ENCODE measurements at places on chromosomes 4 and X.

DNA sequence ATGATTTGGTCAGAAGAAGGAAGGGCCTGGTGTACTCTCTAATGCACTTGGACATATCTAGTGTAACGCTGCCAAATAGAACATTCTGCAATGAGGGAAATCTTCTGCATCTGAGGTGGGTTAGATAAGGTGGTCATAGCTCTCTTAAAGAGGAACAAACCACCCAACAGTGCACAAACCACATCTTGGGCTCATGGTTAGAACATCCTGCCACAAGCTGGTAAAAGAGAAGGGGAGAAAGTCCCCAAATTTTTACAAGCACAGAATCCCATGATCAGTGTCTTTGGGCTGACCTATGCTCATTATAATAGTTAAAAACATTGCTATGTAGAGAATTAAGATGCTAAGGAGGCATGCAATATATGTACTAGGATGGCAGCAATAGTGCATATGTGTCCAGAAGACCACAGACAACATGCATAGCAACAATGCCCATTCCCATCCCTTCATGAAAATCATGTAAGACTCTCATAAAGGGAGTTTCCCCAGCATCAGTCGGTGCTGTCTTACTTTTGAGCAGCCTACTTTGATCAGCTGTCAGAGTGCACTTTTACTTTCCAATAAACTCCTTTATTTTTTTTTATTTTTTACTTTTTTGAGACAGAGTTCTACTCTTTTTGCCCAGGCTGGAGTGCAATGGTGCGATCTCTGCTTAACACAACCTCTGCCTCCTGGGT is 99.7 kb upstream of the SLC7A11 start:
- no peak for DNase-seq

DNA sequence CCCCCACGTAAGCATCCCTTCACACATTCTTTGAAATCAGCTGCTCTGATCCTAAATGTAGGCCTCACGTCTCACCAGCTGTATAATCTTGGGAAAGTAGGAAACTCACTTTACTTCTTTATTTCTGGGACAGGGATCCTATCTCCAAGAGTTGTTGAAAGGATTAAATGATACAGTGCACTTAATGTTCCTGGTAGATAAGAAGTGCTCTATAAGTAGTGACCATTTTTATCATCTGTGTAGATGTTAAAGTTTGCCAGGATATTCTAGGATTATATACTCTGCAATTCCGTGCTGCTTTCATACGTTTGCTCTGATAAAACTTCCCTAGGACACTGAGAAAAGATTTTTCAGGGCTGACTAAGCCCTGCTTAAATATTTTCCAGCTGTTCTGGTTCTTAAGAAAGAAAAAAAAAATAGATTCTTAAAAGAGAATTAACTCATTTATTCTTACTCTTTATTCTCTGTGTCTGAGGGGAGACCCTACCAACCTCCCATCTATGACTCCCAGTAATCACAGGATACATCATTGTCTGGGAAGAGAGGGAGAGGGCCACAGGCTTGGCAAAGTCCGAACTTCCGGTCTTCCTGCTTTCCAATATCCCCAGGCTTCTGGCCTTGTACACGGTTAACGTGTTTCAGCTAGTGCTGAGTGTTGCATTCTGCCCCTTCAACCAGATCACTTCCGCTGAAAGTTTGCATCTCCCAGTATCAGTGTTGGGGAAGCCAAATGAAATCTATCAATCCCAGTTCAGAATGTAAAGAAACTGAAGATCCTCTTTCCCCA is 269.2 kb downstream of the TRIML1 start:
- no peak for DNase-seq

DNA sequence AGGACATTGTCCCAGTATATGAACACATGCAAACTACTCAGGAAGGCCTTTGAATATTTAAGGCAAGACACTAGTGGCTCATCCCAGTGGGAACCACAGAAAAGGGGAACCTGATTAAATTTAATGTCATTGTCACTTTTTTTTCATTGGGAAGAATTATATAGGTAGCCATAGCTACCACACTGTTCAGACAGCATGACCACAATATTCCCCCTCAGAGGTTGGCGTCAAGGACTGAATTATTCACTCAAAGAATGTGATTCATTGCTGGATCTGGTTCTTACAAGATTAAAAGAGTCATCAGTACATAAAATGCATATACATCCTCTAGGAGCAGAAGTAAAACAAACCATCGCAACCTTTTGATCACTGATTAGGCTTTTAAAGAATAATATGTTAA is 92.0 kb upstream of the SMARCAD1 start:
- DNase-seq, result no peak

DNA sequence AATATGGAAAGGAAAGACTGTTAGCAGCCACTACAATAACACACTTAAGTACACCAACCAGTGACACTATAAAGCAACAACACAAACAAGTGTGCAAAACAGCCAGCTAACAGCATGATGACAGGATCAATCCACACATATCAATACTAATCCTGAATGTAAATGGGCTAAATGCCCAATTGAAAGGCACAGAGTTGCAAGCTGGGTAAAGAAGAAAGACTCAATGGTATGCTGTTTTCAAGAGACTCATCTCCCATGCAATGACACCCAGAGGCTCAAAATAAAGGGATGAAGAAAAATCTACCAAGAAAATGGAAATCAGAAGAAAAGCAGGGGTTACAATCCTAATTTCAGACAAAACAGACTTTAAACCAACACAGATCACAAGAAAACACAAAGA is 94.2 kb upstream of the ENPEP start:
- DNase-seq, result no peak

GRCh38 chr4:40193016-40193571 is 3.7 kb upstream of the RHOH start:
- no peak for DNase-seq

- DNase-seq, result no peak
These were observed 38.1 kb downstream of the CCNI start for GRCh38 chr4:77037736-77038135.

DNA sequence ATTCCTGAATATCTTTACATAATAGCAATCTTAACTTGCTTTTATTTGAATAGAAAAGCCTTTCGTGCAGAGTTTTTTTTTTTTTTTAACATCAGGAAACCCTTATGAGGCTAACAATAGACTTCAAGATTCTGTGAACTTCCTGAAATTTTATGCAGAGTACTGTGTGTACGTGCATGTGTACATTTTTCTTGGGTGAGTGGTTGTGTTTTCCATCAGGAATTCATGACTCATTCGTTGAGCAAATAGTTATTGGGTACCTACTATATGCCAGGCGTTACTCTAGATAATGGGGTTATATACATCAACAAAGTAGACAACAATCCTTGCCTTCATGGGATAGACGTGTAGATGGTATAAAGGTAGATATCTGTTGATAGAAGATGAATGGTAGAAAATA is 59.1 kb downstream of the MRPL1 start:
- DNase-seq, result no peak

DNA sequence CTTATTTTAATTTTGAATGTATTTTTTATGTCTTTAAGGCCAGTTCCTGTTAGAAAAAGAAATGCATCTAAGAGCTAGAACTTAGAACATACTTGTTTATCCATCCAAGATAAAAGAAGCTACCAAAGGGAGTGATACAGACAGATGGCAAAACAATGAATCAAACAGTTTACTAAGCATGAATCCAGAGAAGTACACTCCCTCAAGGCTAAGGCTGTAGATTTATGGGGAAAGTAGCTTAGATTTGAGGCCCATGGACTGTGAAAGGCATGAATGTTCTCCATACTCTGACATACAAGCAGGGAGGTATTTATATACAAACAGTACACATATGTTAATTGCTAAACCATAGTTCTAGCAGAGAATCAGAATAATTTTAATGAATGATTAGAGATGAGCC is 255.3 kb upstream of the NRK start:
- DNase-seq, result no peak

GRCh38 chr4:138910195-138910913 is 105.2 kb upstream of the NOCT start:
- DNase-seq, result no peak

DNA sequence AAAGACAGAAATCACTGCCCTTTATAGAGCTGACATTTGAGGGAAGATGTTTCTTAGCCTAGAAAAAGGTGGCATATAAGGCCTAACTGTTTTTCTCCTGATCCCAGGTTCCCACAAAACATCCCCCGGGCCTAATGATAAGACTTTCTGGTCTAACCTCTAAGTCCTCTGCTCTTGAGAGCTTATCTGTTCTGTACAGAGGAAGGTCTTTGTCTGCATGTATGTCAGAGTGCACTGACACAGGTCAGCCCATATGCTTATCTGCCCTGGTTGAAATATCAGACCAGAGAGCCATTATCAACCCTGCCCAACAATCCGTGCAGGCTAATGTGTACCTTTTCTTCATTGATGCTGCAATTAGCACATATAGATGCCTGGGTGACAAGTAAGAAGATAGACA is 76.2 kb downstream of the ARHGEF9 start:
- DNase-seq, result no peak

DNA sequence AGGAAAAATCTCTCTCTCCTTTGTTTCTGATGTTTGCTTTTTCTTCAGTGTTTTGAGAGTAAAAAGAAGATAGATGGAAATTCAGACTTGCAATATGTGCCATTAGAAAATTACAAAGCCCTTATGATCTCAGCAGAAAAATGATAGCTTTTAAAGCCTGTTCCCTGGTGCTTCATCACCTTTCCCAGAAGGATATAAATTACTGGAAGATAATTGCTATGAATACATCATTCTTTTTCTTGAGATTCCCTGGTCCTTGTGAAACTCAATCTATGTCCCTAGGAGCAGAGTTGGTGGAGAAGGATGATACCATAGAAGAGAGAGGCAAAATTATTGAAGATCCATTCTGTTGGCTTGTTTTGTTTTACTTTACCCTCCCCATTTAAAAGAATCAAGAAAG is 86.5 kb downstream of the GLRA3 start:
- no peak for DNase-seq

- no peak for DNase-seq
These were observed 74.8 kb downstream of the WWC2 start for GRCh38 chr4:183173580-183174526.

GRCh38 chrX:25721564-25721963 is 416.6 kb upstream of the MAGEB18 start:
- no peak for DNase-seq

- DNase-seq, result no peak
These were observed 151.2 kb downstream of the DTHD1 start for GRCh38 chr4:36432586-36432985.

DNA sequence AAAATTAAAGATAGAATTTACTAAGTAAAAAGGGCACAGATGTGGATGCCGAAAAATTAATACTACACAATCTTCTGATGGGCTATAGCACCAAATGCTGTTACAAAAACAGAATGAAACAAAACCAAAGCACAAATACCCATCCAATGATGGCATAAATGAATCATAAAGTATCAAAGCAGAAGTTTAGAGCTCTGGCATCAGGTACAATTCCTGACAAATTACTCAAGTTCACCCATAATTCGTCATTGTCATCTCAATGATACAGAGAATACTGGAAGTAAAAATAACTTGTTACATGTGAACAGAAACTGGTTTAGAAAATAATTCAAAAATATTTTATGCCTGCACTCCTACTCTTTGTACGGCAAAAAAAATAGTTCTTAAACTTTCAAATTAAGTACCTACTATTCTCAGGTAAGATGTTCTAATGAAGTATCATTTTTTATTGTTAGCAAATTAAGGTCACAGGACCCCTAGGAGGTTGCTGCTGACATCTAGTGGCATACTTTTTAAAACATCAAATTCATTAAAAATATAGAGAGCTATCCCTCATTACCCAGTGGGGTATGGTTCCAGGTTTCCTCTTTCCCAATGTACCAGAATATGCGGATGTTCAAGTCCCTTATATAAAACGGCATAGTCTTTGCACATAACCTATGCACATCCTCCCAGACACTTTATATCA is 126.1 kb downstream of the INPP4B start:
- no peak for DNase-seq

GRCh38 chr4:147528054-147528453 is 47.2 kb downstream of the EDNRA start:
- DNase-seq, result no peak

DNA sequence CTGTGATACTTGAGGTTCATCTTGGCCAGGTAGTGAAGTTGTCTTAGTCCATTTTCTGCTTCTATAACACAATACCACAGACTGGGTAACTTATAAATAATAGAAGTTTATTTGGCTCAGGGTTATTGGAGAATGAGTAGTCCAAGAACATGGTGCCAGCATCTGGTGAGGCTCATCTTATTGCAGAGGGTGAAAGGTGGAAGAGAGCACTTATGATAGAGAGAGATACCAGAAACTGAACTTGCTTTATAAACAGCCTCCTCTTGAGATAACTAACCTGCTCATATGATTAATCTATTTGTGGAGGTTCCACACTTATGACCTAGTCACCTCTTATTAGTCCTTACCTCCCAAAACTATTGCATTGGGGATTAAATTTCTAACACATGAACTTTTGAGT is 1.6 kb downstream of the C4orf51 start:
- DNase-seq, result no peak

DNA sequence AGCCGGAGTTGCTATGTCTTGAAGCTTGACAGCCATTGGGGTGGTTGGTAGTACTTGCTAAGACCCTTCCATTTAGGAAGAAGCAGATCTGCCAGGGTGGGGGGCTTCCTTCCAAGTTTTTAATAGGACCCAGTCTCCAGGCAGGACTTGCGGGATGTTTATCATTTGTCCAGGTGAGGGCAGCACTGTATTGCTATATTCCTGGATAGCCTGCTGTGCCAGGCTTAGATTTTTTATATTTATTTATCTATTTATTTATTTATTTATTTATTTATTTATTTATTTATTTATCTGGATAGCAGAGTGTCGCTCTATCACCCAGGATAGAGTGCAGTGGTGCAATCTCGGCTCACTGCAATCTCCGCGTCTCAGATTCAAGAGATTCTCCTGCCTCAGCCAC is 87.4 kb upstream of the CT45A1 start:
- no peak for DNase-seq

DNA sequence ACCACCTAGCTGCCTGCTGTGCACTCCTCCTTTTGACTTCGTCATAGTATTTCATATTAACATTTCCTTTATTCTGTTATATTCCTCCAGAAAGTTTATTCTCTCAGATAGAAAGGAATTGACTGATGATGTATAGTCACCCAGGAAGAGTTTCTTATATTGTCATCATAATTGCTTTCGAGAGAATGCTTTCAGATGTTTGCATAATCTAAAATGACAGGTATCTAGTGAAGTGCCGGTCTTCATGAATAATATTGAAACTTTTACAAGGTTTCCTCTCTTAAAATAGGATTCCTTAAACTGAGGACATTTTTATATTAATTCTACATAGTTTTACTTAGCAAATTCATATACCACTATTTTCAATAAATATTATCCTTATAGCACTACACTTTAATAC is 10.1 kb downstream of the SEC24D start:
- no peak for DNase-seq

- DNase-seq, result no peak
These were observed 40.9 kb upstream of the CPLX1 start for GRCh38 chr4:866761-867390.

DNA sequence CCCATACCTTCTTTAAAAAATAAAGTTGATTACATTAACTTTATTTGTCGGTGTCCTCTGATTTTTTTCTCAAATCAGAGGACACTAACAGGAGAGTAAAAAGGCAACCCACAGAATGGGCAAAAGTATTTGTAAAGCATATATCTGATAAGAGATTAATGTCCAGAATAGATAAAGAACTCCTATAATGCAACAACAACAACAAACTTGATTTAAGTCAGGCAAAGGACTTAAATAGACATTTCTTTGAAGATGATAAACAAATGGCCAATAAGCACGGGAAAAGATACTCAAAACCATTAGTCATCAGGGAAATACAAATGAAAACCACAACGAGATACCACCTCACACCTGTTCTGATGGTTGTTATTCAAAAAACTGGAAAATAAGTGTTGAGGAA is 28.7 kb downstream of the DOCK11 start:
- DNase-seq, result no peak

Measured in stimulated activated CD4-positive, alpha-beta T cell treated with anti-CD3 and anti-CD28 coated beads, Interleukin-12 subunit alpha, Interleukin-12 subunit beta, amount 100 ng/mL, for 24 hours (primary cell).